ENCODE measurements at places on chromosomes 11 and 22.

GRCh38 chr11:90423378-90423777 is 200.5 kb upstream of the CHORDC1 start:
- DNase-seq = no peak

GRCh38 chr22:36797374-36797773 is 19.5 kb downstream of the PVALB start:
- DNase-seq = no peak

- no peak for DNase-seq
Measured at GRCh38 chr11:115297330-115297729, 206.9 kb downstream of the CADM1 start.

GRCh38 chr22:47144076-47144765 is 381.8 kb downstream of the TBC1D22A start:
- no peak for DNase-seq

DNA sequence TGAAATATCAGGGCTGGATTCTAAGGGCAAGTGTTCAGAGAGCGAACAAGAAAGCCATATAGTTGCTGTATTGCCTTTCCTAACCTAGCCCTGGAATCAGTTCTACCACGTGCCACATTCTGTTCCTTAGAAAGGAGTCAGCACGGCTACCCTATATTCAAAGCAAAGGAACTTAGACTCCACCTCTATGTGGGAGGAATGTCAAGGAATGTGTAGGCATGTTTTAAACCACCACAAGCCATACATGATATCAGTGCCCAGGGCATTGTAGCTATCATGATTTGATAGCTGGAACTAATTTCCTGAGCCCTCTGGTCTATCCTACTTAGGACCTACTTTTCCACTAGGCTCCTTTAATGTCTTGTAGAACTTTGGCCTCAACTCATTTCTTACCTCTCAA is 2.5 kb upstream of the EIF4ENIF1 start:
- no peak for DNase-seq

- no peak for DNase-seq
Measured at GRCh38 chr11:64619196-64619595, 28.2 kb downstream of the SLC22A12 start.

GRCh38 chr22:24418786-24419474 is 8.5 kb upstream of the ADORA2A start:
- no peak for DNase-seq

GRCh38 chr11:75896843-75897419 is 81.9 kb downstream of the UVRAG start:
- DNase-seq = peak; percentile 76

GRCh38 chr22:31046539-31047226 is 34.4 kb upstream of the SMTN start:
- DNase-seq = no peak

DNA sequence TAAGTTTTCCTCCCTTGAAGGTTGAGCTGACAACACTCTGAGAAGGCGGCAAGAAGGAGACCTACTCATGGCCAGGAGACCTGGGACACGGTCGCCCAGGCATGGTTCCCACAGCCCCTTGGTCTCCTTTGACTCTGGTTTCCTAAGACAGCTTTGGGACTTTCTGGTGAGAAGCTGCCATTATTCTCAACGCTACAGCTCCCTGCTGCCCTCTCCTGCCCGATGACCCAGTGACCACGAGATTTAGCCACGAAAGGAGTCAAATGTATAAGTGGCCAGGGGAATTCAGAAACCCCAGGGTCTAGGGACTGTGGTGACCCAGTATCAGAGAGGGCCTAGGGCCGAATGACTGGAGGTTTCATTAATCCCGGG is 699 bp upstream of the SDF2L1 start:
- no peak for DNase-seq

DNA sequence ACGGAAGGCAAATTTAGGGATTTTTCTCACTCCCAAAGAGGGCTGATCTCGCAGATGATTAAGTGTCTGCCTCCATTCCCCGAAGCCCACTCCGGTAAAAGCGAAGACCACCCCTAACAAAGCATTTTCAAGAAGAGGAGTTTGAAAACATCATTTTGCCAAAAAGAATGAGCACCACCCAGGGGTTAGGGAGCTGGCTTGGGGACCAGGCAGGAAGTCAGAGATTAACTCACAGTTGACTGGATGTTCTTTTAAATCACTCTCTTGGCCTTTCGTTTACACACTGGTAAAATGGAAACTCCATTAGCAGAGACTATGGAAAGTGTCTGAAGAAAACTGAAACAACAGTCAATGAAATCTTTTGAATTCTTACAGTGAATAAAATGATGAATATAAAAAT is 7.9 kb upstream of the TRIM44 start:
- DNase-seq = no peak

- DNase-seq = peak; percentile 46
Measured at GRCh38 chr11:116930177-116930576, 92.8 kb upstream of the APOA1 start.

GRCh38 chr11:129896062-129896461 is 684 bp upstream of the NFRKB start:
- no peak for DNase-seq

DNA sequence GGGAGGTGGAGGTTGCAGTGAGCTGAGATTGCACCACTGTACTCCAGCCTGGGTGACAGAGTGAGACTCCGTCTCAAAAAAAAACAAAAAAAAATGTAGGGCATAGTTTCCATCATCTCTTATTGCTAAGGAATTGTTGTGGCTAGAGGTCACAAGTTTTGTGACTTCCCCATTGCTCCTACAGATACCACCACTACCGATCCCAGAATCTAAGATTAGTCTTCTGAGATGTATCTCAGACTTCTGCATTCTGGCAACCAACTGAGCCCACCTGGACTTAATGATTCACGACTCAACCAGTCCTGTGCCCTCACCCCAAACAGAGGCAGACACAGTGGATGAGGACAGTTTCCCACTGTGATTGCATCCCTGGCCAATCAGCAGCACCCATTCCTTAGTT is 148.9 kb downstream of the NECTIN1 start:
- DNase-seq = no peak

DNA sequence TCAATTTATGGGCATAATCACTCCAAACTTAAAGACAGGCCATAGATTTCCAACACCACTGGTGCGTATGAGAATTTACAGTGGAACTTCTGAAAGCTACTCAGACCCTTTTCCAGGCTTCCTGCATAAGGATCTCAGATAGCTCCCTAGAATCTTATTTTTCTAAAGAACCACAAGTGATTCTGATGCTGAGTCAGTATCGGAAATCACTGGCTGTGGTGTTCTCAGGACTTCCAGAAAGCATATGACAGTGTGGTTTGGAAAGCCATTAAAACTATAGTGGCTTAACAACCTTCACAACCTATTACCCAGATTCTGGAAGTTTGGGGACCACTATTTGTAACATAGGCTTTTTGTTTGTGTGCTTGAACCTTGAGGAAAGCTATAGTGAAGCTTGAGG is 756.0 kb downstream of the DLG2 start:
- DNase-seq = no peak

- no peak for DNase-seq
Measured at GRCh38 chr11:115188898-115189278, 315.3 kb downstream of the CADM1 start.

DNA sequence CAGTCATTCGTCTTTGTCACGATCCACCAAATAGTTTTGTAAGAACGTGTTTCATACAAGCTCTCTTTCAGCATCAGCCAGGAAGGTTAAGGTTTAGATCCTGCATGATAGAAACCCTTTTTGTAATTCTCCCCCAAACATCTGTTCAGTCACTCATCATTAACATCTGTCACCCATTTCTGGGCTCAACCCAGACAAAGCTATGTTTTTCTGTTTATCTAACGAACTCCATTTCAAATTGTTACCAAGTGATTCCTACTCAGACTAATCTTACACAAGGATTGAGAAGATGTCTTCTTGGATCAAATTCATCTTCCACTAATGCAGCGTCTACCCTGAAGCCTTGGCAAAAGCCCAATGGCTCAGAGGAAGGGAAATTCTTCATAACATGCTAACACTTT is 58.8 kb downstream of the FZD4 start:
- DNase-seq = no peak

- DNase-seq = no peak
Measured at GRCh38 chr11:83543706-83544439, 257.7 kb upstream of the CCDC90B start.

DNA sequence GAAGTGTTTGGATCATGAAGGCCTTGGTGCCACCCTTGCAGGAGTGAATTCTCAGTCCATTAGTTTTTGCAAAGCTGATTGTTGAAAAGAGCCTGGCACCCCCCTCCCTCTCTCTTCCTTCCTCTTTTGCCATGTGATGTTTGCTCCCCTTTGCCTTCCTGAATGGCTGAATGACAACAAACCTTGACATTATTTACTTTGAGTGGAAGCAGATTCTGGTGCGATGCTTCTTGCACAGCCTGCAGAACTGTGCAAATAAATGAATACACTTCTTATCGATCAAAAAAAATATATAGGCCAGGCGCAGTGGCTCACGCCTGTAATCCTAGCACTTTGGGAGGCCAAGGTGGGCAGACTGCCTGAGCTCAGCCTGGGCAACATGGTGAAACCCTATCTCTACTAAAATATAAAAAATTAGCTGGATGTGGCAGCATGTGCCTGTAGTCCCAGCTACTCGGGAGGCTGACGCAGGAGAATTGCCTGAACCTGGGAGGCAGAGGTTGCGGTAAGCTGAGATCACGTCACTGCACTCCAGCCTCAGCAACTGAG is 2.0 kb upstream of the NARS2 start:
- peak; percentile 75 for DNase-seq

DNA sequence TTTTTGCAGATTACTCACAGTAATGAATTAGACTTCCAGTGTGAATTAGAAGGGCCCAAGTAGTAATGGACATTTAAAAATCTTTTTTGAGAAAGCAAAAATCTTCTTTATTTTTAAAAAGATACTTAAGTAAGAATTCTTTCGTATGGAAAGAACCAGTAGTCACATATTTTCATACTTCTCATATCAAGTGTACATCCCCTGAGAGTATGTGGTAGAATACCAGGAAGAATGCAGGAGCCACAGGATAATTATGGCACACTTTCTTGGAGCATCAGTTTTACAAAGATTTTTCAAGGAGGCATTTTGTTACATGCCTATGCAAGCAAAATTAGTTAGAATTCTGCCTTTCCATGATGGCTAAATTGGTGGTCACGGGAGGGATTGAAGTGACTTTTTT is 28.1 kb downstream of the POLD3 start:
- no peak for DNase-seq

GRCh38 chr11:35618497-35619115 is 346 bp downstream of the FJX1 start:
- no peak for DNase-seq

DNA sequence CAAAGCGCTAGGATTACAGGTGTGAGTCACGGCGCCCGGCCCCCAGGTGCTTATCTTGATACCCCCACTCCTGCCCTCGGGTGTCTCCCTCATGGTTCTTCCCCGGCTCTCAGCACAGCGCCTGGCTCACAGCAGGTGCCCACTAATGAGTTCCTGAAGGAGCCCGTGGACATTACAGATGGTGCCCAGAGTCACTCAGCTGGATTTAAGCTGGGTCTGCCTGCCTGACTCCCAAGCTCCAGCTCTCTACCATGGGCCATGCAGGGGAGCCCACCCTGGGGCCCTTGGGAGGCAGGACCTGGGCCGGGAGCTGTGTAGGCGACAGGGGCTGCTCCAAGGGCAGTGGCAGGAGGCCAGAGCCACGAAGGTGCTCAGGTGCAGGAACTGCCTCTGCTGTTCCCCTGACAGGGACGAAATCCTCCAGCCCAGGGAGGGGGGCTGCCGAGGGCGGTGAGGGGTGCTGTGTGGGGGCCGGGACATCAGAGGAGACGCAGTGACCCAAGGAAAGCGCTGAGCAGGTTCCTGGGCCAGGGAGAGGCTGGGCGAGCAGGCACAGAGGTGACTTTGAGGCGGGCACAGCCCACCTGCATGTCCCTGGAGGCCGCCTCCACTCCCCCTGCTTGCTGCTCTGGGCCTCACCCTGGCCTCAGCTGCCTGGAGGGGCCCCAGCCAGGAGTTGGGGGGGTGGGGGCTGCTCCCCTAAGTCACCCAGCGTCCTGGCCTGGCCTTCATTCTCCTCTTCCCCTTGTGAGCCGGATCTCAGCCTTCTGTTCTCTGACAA is 14.6 kb upstream of the FLRT1 start:
- no peak for DNase-seq

DNA sequence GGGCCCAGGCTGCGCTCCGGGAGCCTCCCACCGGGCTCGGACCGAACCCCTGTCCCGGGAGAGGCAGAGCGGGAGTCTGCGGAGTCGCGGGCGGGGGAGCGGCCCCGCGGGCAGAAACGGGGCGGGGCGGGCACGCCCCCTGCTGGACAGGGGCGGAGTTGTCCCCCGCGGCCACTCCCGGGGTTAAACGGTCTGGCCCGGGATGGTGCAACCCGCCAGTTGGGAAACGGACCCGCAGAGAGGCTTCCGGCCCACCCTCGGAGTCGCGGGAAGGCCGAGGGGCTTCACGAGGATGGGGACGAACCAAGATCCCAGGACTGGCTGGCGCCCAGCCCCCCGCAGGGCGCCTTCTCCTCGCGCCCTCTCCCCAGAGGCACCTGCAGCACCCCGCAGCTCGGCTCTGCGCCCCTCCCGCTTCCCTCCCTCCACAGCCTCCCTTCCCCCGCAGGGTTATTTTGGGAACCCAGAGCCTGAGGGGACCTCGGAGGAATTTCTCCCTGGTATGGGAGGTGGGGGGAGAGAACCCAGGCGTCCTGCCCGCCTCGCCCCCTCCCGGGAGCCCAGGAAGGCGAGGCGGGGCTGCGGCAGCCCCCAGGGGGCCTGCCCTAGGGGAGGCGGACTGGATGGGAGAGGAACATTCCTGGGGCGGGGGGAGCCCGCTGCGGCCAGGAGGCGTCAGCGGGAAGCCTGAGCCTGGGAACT is 902 bp downstream of the RASGRP2 start:
- peak; percentile 76 for DNase-seq

DNA sequence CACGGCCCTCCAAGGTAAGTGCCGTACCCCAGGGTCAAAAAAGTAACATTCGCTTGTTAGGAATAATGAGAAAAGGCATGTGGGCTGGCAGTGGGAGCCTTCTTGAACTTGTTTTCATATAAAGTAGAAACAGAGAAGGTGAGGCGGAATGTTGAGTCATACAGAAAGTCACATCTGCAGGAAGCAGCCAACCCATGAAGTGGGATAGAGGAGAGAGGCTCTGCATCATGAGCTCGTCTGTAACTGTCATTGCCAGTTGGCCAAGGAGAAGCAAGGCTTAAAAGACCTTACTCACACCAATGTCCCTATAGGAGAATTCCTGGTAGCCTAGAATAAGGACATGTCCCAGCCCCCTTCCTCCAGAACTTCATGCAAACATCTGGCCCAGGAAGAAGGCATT is 253.3 kb downstream of the BUD13 start:
- no peak for DNase-seq

DNA sequence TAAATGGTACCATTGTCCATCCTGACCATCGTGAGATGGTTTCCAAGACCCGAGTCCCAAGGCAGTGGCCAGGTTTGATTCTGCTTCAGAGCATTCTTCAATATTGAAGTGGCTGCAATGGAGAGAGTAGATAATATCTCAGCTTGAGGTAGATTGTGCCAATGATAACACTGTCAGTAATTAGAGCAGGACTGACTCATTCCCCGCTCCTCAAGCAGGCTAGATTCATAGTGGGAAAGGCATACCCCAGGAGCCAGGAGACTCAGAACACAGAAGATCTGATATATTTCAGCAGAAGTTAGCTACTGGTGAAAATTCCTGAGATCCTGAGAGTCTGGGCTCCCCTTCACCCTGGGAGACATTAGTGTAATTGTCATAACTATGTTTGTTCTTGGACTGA is 55.6 kb upstream of the LARGE1 start:
- DNase-seq = no peak

GRCh38 chr22:35735542-35735941 is 17.9 kb downstream of the APOL5 start:
- no peak for DNase-seq

GRCh38 chr11:104183593-104183992 is 19.6 kb upstream of the PDGFD start:
- no peak for DNase-seq
